ENCODE measurements at places on chromosomes 6 and 20.

- DNase-seq = peak; percentile 93
Observed at GRCh38 chr6:97947841-97948240, 664.8 kb upstream of the MMS22L start.

- DNase-seq = no peak
Observed at GRCh38 chr6:137095093-137095492, 50.3 kb upstream of the IL20RA start.

DNA sequence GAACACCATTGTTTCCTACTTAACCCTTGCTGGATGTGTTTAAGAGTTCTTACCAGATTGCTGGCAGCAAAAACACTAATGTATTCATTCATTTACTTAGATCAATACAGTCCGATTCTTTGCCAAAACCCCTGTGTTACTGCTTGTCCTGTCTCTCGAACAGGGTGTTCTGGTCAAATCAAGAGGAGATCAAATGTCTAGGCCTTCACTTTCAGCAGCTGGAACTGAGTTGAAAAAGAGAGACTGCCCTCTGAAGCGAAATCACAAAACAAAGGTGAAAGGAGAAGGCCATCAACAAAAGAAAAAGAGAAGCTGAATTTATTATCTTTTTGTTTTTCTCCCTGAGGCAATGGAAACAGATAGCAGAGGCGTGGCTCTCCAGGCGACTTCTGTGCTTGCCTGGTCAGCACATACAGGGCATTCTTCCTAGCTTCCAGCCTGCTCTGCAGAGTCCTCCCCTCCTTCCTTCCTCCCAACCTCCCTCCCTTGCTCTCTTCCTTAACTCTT, 44.1 kb upstream of the GCM1 start:
- no peak for DNase-seq

GRCh38 chr6:5112066-5112799, 27.1 kb downstream of the PPP1R3G start:
- DNase-seq = peak; percentile 85

- DNase-seq = no peak
Observed at GRCh38 chr6:98041921-98042320, 758.9 kb upstream of the MMS22L start.

DNA sequence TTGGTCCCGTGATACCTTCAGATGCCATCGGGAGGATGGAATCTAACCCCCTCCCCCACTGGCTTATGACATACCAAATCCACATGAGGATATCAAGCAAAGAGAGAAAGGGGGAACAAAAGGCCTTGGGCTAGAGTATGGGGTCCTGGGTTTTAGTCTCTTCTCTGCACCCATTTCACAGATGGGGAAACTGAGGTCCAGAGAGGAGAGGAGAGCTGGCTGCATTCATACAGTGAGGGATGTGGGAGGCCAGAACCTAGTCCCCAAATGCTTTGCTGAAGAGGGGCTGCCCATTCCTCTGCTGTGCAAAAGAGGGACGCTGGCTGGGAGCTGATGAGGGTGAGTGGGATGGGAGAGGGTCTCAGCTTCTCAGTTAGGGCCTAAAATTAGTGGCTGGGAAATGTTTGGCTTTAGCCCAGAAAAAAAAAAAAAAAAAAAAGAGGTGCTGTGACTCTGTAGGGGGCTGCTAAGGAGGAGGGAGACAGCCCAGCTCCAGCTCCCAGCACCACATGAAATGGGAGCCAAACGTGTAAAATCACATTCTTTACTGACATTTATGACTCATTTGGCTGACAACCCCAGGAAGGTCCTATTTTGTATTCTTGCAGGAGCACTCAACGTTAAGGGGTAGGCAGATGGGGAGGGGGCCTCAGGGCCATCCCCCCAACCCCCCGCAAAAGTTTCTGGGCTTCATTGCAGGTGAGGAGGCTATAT, 11.9 kb downstream of the XKR7 start:
- DNase-seq = no peak

Data from A172 (cell line).